ENCODE measurements at places on chromosomes 3 and 15.

DNA sequence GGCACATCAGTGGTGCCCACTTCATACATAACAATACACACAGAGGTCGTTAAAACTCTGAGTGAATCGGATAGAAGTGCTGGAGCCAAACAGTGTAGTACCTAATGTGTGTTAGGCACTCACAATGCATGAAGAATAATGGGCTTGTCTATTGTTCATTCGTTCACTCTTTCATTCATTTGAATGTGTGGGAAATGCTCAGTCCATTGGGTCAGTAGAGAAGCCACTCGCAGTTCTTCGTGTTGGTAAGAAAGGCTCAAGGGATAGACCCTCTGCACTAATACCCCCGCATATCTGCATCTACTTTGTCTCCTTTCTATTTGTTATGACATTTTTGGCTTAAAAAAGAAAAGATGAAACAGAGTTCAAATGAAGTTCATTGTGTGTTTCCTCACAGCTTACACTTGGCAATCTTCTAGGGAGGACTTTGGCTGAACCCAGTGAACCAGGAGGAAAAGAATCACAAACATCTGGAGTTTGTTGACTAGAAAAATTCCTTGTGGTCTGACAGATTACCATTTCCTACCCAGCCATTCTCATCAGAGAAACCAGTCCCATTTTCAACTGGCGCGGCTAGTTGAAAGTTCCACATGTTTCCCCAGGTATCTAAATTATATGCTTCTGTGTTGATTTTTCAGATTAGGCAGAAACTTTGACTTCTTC lies 32.8 kb upstream of the MFSD1 start:
- no peak for DNase-seq

DNA sequence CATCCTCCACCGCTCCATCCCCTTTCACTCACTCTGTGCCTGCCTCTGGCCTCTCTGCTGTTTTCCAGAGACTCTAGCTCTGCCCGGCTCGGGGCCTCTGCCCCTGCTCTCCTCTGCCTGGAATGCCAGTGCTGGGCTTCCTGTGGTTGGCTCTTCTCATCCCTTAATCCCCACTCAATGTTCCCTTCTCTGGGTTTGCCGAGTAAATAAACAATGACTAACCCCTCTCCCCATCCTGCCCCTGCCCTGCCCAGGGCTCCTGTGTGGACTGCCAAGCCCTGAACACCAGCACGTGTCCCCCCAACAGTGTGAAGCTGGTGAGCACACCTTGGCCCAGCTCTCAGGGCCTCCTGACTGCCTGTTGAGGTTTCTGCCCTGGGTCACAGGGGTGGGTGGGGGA lies 12.2 kb downstream of the STAB1 start:
- no peak for DNase-seq

DNA sequence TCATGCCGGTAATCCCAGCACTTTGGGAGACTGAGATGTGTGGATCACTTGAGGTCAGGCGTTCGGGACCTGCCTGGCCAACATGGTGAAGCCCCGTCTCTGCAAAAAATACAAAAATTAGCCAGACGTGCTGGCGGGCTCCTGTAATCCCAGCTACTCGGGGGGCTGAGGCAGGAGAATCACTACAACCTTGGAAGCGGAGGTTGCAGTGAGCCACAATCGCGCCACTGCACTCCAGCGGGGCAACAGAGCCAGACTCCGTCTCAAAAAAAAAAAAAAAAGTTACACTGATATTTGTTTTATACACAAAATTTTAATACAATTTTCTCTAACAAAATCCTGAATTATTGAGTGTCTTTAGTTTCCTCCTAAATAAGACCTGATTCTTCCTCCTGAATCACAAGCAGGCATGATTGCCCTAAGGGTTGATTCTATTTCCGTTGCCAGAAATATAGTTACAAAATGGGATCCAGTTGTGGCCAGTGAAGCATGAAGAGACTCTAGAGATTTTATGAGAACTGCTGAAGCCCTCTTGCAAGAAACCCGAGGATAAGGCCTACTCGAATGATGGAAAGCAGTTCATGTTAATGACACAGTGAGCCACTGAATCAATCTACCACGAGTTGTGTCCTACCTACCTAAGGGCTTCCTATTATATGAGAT lies 9.6 kb upstream of the SMARCC1 start:
- DNase-seq = no peak

DNA sequence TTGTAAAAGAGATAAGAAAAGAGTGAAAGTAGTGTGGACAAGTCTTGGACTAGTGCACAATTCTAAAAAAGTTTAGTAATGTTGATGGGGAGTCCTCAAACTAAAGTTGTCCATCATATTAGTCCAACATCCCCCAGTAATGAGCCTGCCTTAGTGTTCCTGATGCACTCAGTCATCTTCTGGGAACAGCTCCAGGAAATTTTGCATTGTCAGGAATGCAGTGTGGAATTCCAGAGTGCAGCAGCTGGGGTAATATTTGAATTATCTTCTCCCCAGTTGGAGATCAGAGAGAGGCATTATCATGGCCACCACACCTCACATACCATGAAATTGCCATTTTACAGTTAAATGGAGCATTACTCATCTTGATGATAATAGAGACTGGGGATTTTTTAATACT lies 528.8 kb upstream of the NAALADL2 start:
- DNase-seq = no peak

- DNase-seq = no peak
These were observed 25.7 kb downstream of the SPATA12 start for GRCh38 chr3:57086201-57086600.

DNA sequence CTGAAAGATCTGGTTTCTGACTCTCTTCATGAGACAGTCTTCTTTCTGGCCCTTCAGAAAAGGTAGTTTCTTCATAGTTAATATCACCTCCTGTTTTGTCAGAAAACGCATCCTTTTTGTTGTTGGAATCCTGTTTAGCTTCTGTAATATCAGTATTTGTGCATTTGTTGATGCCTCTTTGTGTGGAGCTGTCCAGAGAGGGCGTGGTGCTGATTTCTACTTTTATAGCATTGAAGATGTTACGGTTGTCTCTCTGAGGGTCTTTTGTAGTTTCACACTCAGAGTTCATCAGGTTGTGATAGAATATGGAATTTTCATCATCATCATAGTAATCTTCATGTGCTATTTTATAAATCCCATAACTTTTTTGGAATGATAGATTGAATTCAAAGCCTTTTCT lies 8.9 kb downstream of the GPR149 start:
- peak; percentile 45 for DNase-seq

Data from DND-41 (cell line).